ENCODE measurements at places on chromosomes 3 and 15.
A peak's percentile ranks its signal among the peaks of the same experiment; 100 is the strongest.

DNA sequence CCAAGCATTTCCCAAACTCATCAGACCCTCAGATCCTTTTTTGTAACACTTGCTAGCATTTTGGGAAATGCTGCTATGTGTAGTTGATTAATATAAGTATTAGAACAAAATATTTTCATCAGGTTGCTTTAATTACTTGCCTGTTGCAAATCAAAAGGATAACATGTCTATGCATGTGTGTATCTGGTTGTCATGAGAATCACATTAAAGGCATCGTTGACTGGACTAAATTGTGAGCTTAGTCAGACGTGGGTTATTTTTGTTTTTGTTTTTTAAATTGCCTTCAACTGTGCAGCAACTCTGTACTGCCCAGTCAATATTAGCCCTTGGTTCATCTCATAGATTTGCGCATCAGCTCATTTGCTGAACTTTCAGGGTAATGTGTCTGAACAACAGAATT lies 81.6 kb downstream of the SLMAP start:
- no peak for DNase-seq

DNA sequence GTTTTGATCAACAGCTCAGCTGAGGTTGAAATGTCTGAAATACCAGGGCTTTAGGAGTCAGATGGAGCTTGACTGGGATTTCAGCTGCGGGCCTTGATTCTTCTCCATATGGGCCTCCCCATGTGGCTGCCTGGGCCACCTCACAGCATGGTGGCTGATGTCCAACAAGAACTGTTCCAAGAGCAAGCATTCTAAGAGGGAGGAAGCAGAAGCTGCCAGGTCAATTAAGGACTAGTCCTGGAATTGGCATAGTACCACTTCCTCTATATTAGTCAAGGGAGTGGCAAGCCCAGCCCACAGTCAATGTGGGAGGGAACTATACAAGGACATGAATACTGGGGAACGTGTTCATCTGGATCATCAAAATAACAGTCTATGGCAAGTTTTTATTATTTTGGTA lies 181.7 kb upstream of the ANKRD28 start:
- no peak for DNase-seq

DNA sequence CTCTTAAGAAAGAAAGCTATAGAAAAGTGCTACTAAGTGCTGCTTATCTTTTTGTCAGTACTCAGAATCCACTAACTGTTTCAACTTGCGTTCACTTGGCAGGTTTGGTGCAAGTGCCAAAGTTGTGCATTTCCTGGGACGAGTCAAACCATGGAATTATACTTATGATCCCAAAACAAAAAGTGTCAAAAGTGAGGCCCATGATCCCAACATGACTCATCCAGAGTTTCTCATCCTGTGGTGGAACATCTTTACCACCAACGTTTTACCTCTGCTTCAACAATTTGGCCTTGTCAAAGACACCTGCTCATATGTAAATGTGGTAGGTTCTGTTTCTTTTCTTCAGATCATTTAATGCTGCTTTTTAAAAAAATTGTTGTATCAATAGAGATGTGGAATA lies 32.6 kb downstream of the GYG1 start:
- DNase-seq = no peak

DNA sequence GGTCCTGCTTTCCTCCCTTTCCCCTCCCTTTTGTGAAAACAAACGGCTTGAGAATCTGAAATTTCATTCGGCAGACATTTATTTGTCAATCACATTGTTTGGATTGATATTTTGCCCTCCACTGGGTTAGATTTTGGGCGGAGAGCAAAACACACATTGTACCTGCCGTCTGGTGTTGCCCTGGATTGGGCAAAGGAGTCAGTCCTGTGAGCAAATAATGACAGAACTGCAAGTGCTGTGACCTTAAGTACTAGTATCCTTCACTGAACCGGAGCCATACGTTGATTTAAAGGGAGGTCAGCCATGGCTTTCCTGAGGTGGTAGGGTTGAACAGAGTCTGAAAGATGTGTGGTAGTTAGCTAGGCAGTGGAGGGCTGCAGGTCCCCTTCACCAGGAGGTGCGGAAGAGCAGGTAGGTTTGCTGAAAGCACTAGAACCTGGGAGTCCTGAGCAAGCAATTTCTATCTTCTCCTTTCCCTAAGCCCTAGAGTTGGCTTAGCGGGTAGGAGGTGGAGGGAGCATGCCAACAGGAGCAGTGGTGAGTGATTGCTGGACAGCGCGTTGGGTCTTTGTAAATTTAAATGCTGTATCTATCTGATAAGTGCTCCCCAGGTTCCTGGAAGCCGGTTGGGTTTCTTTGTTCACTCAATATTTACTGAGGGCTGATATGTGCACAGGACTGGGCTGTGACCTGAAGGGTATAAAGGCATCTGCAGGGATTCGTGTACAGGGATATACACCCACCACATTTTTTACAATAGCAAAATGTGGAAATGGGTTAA lies 2.0 kb downstream of the PDIA5 start:
- DNase-seq = no peak

DNA sequence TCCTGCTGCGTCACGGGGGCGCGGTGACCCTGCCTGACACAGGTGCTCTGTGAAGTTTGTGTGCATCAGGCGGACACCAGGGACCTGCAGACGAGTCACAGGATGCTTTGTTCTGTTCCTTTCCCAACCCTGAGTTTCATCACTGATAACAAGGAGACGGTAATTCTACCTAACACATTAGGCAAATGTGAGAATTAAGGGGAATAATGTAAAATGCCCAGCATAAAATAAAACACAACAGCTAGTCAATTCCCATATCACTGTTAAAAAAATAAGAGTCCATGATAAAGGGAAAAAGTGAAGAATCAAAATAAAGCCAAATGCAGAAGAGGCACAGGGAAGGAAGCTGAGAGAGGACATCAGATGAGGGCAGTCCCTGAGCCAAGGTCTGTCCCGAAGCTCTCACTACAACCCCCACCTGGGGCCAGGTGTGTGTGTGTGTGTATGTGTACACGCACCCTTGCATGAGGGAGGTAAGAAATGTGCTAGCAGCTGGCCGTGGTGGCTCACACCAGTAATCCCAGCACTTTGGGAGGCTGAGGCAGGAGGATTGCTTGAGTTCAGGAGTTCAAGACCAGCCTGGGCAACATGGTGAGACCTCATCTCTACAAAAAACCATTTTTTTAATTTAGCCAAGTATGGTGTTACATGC lies 27.5 kb downstream of the PLA2G4D start:
- DNase-seq = no peak

DNA sequence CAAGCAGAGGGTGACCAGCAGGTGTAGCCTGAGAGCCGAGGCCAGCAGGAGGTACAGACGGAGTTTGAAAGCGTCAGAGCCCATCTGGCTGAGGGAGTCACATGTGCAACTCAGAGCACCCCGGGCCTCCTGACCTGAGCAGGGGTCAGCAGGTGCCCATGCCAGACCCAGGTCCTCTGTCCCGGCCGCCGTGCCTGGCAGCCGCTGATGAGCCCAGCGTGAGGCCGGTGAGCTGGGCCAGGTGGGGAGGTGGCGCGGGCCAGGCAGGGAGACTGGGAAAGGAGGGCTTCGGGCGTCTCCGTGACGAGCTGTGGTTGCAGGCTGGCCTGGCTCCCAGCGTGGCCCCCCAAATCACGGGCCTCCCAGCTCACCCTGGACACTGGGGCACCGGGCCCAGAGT lies 130.9 kb downstream of the CHSY1 start:
- no peak for DNase-seq

GRCh38 chr3:122943828-122944190 lies 83.8 kb downstream of the SEMA5B start:
- DNase-seq = no peak

DNA sequence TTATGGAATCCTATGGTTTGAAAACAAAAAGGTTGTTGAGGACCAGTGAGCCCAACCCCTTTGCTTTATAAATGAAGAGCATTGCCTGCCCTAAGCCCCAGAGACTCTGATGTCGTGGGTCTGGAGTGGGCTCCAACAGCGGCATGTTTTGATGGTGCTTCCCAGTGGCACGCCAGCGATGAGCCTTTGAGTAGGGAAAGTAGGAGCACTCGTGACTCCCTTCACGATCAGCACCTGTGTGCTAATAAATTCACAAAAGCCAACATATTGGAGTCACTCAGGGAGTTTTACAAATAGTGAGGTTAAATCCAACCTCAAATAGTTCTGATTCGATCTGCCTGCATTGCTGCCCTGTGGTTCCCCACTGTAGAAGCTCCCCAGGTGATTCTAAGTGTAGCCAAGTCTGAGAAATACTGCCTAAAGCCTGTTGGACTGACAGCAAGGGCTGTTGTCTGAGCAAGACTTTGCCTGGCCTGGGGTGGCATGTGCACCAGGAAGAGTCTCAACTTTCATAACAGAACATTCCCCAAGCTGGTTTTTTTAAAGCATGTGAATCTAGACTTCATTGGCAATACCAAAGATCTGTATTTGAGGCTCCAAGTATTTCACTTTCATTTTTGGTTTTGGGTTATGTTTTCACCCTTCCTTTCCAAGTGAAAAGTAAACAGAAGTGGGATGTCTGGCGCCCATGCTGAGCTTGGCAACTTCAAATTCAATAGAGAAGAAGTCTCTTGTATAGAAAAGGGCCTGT lies 9.9 kb downstream of the CCR5 start:
- DNase-seq = no peak

DNA sequence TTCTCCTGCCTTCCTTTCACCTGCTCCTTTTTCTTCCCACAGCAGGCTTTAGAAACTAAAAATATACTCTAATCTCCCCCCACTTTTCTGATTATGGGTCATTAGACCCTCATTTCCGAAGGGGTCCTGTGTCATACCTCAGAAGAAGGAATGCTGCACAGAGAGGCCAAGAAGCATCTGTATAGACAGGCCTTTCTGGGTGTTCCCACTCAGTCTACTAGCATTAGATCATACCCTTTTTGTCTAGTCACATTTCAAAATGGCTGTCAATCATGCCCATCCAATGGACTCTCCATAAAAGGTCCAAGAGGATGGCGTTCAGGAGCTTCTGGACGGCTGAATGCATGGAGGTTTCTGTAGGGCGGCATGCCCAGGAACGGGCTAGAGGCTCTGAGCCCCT lies 192.2 kb downstream of the SUCLG2 start:
- no peak for DNase-seq

GRCh38 chr3:177994976-177995375 lies 541.3 kb upstream of the KCNMB2 start:
- DNase-seq = no peak

GRCh38 chr15:75153087-75153486 lies 48.6 kb upstream of the C15orf39 start:
- DNase-seq = peak; percentile 17

GRCh38 chr3:177263615-177264368 lies 66.5 kb upstream of the TBL1XR1 start:
- DNase-seq = no peak

DNA sequence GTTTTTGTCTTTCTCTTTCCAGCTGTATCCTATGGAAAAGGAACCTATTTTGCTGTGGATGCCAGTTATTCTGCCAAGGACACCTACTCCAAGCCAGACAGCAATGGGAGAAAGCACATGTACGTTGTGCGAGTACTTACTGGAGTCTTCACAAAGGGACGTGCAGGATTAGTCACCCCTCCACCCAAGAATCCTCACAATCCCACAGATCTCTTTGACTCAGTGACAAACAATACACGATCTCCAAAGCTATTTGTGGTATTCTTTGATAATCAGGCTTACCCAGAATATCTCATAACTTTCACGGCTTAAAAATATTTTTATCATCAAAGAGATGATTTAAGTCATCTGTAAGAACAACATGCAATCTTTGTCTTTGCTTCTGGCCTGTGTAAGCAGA lies 44.9 kb upstream of the PARP14 start:
- DNase-seq = no peak
